Stimulated activated CD8-positive, alpha-beta memory T cell treated with anti-CD3 and anti-CD28 coated beads, Interleukin-15, amount 100 ng/mL, for 24 hours (primary cell): ENCODE measurements at places on chromosomes 2 and 18.

DNA sequence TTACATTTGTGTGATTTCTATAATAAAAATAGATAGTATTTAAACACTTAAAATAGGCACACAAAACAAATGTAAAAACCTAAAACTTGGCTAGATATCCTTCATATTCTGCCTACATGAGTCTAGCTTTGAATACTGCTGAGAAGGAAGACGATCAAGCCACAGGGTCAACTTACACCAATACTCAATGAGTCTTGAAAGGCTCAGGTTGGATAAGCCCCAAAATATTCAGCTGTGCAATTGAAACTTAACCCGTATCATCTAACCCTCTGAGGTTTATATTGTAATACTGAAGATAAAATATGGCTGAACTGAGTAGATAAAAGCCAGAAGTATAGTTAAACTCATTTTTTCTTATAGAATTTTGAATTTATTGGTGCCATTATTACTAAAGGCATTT lies 313.0 kb upstream of the NRXN1 start:
- no peak for DNase-seq

- DNase-seq: peak; percentile 26
Observed at GRCh38 chr2:240435457-240435947, at the start of gene GPC1. Gene GPC1 (plus strand): TSS chr2:240435663. CDS start chr2:240435919, 256 bp downstream.

DNA sequence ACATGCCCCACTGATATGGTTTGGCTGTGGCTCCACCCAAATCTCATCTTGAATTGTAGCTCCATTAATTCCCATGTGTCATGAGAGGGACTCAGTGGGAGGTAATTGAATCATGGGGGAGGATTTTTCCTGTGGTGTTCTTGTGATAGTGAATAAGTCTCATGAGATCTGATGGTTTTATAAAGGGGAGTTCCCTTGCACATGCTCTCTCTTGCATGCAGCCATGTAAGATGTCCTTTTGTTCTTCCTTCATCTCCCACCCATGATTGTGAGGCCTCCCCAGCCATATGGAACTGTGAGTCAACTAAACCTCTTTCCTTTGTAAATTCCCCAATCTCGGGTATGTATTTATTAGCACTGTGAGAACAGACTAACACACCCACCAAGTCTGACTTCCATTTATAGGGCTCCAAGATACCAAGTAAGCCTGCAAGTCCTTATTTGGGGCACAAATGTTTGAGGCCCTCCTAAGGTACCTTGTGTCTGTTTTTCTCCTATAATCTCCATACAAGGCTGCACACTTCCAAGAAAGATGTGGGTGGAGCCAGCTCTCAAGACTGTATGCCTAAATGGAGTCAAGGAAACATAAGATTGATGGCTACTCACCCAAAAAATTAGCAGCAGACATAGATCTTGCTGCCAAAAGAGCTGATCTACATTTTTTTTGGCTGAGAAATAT lies 364.7 kb downstream of the TXNL1 start:
- no peak for DNase-seq

GRCh38 chr2:217075268-217076057 lies 215.6 kb upstream of the TNP1 start:
- no peak for DNase-seq

- DNase-seq: no peak
Observed at GRCh38 chr2:232398293-232399034, 8.2 kb upstream of the ALPG start.

- DNase-seq: no peak
Observed at GRCh38 chr2:44652701-44653100, 288.8 kb upstream of the SIX3 start.

DNA sequence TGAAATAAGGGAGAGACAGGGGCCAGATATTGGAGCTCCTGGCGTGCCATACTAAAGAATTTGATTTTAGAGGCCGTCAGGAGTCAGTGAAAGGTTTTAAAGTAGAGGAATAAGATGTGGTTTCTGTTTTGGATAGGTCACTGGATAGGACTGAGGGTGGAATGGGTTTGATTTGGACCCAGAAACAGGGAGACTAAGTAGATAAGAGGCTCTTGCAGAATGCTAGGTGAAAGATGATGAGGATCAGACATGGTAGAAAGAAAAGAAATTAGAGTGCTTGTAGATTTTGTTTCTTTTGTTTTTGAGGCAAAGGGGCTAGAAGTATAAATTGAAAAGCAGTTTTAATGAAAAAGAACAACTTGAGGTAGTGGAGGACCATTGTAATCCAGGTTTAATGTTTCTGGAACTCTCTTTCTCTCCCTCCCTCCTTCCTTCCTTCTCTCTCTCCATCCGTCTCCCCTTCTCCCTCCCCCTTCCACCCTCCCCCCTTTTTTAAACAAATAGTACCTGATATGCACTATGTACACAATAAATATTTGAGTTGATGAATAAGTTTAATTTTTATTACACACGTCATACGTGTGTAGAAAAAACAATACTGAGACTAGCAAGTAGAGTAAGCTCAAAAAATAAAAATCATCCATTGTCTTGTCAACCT lies 1.9 kb downstream of the NDUFV2 start:
- DNase-seq: no peak

DNA sequence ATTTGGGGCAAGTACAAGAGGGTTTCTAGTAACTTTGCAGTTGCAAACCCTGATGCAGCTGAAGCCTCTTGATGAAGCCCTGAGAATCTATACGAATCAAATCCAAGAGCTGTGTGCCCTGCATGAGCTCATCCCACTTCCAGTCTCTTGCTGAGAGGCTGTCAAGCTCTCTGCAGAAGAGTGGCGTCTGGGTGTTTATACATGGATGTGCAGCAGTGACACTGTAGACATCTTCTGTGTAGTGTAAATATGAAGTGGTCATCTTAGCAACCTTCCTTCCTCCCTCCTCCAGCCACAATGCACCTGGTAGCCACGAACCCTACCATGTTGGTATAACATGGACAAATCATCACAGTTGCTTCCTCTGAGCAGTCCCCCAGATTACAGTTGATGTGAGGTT lies 18.4 kb upstream of the KIAA2012 start:
- DNase-seq: no peak

DNA sequence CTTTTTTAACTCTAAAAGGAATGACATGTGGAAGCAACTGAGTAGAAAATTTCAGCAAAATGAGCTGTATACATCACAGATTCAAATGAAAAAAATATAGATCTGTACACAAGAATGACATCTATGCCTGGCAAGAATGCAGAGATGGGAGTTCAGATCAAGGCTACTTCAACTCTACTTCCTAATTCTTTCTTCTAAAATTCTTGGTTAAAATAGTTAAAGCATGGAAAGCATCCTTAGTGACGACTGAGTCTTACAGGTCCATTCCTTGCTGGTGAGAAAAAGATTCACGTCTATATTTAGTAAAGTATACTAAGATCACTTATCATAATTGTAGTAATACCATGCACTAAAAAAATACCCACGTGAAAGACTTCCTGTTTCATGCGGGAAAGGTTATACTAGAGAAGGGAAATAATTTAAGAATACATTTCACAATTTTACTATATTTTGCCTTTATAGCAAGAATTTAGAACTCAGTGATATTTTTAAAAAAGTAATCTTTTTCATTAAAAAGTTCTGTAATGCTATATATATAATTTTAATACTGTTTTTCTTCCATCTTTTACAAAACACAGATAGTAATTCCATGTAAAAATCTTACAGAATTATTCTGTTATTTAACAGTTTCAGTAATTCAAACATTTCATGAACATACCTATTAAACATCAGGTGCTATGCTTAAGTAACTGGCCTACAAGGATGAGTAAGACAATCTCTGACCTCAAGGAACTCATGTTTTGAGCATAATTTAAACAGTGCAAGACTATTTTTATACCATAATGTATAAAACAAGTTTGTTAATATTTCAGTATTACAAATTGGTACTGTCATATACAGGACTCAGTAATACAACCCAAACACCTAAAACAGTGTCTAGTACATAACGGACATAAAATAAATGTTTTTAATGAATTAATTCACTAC lies 159.6 kb downstream of the BAZ2B start:
- DNase-seq: no peak

DNA sequence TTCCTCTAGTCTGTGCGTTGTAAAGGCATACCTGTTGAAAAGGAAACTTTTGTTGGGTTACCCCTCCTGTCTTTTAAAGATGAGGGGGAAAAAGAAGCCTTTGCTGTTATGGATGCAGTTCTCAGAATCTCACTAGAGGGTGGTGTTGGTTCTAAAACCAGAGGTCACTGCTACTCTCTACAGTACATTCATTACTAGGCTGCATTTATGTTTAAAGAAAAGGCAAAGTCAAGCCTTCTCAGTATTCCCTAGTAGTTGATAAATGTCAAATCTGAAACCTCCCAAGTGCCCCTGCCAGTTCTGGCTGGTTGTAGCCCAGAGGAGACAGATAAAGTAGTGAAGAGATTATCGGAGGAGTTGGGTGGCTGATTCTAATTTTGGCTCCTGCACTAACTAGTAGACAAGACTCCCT lies 1.4 kb upstream of the PLCL1 start:
- DNase-seq: no peak

- no peak for DNase-seq
Observed at GRCh38 chr2:105734762-105735538, 9.8 kb upstream of the NCK2 start.

- no peak for DNase-seq
Observed at GRCh38 chr2:135149251-135149650, 97.2 kb downstream of the RAB3GAP1 start.

DNA sequence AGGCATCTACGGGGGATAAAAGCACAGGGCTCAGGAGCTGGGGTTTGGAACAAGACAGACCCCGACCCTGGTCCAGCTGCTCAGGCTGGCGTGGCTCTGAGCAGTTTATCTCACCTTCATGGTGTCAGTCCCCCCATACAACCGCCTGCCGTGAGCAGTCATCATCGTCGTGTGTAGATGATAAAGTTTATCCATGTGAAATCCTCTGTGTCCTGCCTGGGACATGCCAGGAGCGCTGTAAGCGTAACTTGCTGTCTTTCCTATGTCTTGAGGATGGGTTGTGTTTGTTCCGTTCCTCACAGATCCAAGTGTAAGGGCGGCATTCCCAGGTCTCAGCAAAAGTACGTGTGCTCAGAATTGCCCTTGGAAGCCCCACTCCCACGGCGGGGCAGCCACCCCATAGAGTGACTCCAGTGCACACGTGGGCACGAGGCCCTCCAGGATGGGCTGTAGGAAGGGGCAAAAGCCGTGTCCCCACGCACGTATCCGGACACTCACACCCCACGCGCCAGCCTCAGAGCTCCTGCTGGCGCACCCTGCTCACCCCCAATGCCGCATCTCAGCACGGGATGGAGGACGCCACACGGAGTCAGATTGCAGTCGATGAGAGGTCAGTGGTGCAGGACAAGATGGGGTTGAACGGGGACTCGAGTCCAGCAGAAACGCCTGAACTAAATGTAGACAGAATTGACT lies 50.9 kb downstream of the ADI1 start:
- no peak for DNase-seq

DNA sequence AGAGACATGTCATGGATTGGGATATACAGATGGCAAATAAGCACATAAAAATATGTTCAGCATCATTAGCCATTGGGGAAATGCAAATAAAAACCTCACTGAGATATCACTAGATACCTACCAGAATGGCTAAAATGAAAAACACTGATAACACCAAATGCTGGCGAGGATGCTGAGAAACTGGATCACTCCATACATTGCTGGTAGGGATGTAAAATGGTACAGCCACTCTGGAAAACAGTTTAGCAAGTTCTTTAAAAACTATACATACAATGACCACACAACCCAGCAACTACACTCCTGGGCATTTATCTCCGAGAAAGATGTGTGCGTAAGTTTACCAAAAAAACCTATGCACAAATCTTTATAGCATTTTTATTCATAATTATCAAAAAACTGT lies 13.9 kb downstream of the PIAS2 start:
- no peak for DNase-seq

GRCh38 chr2:220789961-220790360 lies 782.1 kb downstream of the EPHA4 start:
- no peak for DNase-seq

DNA sequence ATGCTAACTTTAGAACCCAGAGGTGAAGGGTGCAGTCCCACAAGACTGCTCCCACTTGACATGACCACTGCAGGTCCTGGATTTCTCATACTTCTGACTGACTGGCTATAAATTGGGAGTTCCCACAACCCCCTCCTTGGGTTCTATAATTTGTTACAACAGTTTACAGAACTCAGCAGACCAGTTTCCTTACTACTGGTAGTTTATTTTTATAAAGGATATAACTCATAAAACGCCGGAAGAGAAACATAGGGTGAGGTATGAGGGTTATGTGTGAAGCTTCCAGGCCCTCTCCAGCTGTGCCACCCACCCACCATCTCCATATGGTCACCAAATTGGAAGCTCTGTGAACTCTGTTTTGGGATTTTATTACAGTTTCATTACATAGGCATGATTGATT lies 839.6 kb downstream of the TSN start:
- no peak for DNase-seq

GRCh38 chr2:50535971-50536759 lies 495.8 kb downstream of the NRXN1 start:
- no peak for DNase-seq

DNA sequence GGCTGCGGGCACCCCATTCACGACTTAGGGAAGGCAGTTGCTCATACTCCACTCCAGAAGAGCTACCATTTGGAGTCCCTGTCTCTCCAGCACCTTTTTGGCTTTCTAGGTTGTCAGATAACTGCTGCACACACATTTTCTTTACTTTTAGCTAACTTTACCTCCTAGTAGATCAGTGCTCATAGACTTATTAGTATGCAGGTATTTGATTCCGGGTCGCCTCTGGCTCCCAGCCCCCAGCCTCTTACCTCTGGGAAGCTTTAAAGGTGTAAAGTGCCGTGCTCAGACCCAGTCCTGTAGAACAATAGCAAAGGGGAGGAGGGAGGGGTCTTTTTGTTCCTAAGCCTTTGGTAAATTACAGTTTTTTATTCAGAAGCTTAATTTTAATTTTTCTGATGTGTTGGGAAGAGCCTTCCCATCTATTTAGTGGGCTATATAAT lies 102.9 kb downstream of the SPTBN1 start:
- no peak for DNase-seq

DNA sequence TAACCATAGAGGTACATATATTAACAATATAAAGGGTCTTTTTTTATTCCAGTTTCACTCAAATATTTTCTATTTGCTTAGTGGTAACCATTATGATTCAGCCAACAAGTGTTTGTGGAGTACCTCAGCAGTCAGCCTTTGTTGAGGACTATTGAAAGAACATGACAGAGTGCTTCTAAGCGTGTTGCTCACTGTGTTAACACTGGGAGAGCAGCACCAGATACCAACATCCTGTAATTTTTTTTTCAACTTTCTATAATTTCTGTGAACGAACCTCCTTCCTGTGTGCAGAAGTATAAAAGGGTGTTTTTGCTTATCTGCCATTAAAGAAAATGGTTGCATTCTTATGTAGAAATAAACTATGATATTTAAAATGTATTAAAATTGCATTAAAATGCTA lies 239.0 kb downstream of the PHLPP1 start:
- no peak for DNase-seq
